Natural killer cell (primary cell): ENCODE measurements at places on chromosomes 6 and 20. TPM values are rescaled to one million over a fixed set of nuclear protein-coding genes. Genes with fewer than 3 reads are reported as not detected.

Gene TRAPPC3L
- not detected for total RNA-seq

DNA sequence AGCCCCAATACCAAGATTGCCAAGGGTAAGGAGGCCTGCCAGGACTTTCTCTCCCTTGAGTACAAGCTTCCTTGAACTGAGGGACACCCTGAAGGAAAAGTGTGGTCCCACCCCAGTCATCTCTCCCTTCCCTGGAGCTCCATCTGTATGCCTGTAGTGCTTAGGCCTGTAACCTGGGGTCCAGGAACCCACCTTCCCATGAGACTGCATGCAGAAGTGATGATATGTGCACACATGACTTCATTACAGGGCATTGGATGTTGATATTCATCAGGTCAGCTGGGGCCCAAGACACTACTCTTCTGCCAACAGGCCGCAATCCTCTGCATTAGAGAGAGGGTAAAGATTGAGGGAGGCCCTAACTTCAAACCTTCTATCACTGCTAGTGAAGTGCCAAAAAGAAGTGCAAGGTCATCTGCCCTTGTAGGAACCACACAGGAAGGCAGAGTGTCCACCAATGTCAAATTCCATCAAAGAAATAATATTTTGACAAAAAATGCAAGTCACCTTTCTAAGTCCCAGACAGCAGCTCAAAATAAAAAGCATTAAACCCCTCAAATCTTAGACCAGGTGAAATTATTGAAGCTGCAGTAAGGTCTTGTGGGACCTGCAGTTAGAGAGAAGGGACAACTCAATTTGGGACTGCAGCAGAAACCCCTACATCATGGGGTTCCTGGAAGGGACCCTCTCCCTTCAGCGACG is 5.1 kb downstream of the HLA-F start:
- peaks cover 49% of the 10 kb centered on the region for H3K4me1 ChIP-seq
- H3K4me3 ChIP-seq = no peak overlapping the region
- H3K27me3 ChIP-seq = no peaks in the 10 kb centered on the region
- peak overlapping the region; percentile 12 for H3K27ac ChIP-seq
- H3K36me3 ChIP-seq = peaks cover 42% of the 10 kb centered on the region
- DNase-seq = no peak

Gene CLPSL1
- not detected for total RNA-seq

DNA sequence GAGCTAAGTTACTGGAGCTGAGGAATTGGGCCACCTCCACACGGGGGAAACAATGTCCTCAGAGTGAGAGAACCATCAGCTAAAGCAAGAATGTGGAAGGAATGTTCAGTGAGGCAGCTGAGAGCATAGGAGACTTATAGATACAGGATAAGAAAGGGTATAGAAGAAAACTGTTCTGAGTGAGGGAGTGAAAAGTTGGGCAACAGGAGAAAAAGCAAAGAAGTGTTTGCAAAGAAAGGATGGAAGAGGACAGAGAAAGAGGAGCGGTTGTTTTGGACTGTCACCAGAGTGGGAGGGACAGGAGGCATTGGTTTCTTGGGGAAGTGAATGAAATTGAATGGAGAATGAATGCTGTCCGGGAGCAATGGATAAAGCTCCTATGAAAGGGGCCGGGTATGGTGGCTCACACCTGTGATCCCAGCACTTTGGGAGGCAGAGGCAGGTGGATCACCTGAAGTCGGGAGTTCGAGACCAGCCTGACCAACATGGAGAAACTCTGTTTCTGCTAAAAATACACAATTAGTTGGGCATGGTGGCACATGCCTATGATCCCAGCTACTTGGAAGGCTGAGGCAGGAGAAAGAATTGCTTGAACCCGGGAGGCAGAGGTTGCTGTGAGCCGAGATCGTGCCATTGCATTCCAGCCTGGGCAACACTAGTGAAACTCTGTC is 296.5 kb downstream of the ADGB start:
- H3K4me1 ChIP-seq = no peaks in the 10 kb centered on the region
- no peaks in the 10 kb centered on the region for H3K36me3 ChIP-seq
- DNase-seq = no peak
- no peaks in the 10 kb centered on the region for H3K27me3 ChIP-seq

Gene HLA-DOA
- 3.6 TPM for total RNA-seq

GRCh38 chr6:156027248-156027626 is 571.6 kb upstream of the NOX3 start:
- no peak overlapping the region for H3K4me3 ChIP-seq
- no peak for DNase-seq
- H3K27me3 ChIP-seq = no peaks in the 10 kb centered on the region
- H3K4me1 ChIP-seq = no peaks in the 10 kb centered on the region
- no peaks in the 10 kb centered on the region for H3K36me3 ChIP-seq
